ENCODE measurements at places on chromosomes 1 and 21.

DNA sequence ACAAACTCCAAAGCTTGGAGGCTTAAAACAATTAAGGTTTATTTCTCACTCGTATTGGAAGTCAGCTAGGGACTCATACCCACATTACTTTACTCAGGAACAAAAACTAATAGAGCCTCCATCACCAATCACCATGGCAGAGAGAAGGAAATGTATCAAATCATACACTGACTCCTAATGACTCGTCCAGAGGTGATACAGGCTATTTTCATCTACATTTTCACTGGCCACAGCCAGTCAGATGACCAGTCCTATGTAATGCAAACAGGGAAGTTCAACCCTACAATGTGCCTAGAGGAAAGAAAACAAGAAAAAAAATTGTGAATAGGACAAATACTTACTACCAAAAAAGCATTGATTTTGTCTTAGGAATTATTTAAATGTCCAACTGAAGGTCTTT, 110.3 kb downstream of the SEC16B start:
- DNase-seq: no peak

GRCh38 chr1:11767922-11768704, 6.1 kb downstream of the C1orf167 start:
- DNase-seq: no peak

DNA sequence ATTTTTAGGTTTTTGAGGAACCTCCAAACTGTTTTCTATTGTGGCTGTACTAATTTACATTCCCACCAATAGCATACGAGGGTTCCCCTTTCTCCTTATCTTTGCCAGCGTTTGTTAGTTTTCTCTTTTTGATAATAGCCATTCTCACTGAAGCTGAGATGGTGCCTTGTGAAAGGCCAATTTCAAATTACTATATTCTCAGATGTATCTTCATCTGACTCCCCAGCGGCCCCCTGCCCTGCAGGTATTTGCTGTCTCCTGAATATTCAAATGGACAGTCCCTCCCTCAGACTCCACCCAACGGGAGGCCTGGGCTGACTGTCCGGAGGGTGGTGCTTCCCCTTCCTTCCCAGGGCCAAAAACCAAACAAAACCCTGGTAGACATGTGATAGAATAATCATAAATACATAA, 33.5 kb upstream of the TARBP1 start:
- DNase-seq: no peak

DNA sequence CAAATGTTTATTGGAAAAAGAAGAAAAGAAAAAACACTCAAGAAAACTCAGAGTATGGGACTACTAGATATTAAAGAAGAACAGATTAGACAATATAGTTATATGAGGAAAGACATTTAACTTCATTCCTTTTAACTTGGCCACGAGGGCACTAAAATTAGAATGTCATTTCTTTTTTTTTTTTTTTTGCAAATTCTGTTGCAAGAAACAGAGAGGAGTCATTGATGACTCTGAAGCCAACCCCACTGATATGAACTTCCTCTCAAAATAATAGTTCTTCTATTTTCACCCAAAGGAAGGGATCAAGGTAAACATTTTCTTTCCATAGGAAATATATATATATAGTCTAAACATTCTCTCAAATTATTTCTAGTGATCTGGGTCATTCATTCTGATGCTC, 24.6 kb upstream of the PEX19 start:
- no peak for DNase-seq

DNA sequence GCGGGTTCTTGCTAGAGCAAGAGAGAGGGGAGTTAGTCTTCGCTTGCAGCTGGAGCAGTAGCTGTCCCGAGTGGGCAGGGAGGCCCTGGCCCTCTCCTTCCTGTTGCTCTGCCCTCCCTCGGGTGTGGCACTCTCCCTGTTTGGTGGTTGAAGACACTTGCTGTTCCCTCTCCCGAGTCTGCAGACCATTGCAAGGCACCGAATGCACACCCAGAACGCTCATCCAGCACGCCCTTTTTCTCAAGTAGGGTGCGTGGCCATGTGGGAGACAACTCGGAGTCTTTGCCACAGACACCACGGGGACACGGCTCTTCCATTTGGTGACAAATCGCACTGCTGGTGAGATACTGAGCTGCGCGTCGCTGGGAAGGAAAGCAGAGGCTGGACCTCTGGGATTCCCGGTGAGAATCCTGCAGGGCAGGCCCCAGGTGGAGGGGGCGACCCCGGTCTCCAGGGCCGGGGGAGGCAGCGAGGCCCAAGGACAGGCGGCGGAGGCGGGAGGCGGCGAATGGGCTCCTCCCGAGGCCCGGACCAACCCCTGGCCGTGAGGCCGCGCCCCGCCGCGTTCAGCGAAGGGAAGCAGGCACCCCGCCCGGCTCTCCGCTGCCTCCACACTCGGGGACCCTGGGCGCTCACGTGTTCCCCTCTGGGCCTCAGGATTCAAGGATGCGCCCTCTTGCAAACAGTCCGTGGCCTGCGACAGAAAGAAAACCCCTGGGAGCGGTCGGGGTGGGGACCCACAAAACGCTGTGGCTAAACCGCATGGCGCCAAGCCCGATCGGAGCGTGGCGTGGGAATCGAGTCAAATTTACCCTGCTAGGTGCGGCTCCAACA, 10.4 kb upstream of the TMEM200B start:
- DNase-seq: no peak

DNA sequence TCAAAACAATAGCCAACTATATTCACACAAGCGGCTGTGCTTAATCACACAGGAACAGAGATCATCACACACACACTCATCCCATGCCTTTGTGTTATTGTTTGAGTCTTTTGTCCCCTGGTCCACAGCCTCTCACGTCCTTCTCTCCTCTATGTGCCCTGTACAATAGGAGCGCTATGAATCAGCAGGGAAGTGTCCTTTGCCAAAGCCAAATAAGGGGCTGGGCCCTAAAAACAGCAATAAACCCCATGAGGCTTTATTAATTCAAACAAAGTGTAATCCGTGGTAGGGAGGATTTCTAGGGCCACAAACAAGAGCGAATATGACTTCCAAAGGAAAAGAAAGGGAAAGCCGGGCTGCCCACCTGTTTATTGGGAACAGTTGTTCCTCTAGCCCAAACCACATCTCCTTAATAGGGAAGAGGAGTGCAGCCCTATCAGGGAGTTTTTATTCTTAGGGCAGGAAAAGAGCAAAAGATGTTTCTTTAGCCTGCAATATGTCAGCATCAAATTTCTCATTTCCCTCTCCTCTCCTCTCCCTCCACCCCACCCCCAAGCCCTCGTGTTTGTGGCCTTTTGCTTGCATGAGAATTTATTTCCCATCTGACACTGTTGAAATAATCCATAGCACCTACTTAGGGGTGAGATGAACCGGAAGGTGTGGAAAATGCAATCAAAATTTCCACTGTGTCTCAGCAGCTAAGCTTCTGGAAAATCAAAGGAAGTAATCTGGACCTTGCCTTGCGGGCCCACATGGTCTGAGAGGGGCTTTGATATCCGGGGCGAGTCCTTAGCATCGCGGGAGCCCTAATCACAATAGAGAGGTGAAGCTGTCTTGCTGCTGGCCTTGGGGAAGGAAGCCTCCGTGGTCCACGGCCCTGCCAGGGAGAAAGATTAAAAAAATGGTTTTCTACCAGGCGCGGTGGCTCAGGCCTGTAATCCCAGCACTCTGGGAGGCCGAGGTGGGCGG, 45.3 kb upstream of the ITPKB start:
- no peak for DNase-seq

DNA sequence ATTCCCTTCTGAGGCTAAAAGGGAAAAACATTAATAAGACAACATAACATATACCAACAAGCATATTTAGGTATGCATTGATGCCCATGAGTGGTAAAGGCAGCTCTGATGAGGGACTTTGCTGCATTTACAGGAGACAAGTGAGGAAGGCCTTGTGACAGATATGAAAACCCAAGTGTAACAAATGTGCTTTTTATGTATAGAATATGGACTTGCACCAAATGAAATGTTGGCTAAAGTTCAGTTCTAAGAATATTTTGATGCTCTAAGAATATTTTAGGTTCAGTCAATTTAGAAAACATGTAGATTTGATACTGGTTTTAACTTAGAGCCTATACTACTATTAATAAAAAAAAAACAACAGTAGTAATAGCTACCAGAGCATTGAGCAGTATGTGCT, 424.7 kb downstream of the LMO4 start:
- DNase-seq: no peak

DNA sequence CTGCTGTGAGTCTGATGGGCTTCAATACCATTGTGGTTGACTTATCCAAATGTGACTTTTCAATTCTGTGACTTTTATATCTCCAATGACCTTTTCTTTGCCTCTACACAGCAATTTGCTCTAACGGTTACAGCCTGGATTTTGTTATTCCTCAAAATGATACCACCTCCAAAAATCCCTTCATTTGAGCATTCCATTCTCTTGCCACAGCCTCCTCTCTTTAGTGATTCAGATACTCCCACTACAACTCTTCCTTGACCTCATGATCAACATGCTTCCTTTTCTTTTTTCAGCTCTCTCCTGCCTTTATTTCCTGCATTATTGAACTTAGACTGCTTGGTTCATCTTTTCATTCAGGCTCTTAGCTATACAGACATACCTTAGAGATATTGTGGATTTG, 16.6 kb upstream of the IL19 start:
- DNase-seq: no peak

All from stimulated activated CD4-positive, alpha-beta T cell treated with anti-CD3 and anti-CD28 coated beads, Interleukin-1b, Interleukin-23, amount 100 ng/mL, for 1 hour (primary cell).